ENCODE measurements at places on chromosomes 5 and 9. TPM values are rescaled to one million over a fixed set of nuclear protein-coding genes. Genes with fewer than 3 reads are reported as not detected.

The ELOVL7 gene
- 1.0 TPM for total RNA-seq

The ARAP3 gene
- total RNA-seq: 5.5 TPM

The CEP72 gene
- total RNA-seq: 0.40 TPM

The SPATA31E1 gene
- not detected for total RNA-seq

DNA sequence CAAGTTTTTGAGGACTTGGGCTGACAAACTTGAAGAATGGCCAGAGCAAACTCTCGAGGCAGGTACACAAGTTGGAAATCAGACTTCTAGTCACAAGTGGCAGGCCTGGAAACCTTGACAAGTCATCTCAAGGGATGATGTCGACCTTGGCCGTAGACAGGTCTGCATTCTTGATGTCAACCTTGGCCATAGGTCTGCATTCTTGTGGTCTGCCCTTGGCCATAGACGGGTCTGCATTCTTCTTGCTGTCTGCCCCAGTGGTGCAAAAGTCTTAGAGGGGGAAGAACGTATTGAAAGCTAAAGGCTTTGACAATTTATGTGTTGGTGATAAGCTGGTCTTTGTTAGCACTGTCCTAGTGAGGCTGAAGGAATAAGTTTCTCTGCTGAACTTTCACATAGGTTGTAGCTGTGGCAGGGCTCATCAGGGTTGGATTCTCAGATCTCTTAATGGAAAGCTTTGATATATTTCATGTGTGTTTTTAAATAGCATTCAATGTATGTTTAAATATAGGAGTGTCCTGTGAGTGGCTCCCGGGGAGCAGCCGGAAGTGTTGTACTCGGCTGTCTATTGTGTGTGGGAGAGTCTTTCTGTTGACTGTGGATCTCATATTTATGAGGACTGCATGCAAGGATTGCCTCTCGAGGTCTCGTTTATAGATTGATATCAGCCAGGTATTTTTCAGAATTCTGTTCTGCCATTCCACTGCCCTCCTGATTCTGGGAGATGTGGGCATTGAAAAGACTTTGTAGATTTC is 27.0 kb downstream of the SUB1 start:
- no peak for DNase-seq

GRCh38 chr5:180235077-180235476 is 26.1 kb upstream of the RASGEF1C start:
- no peak for DNase-seq

DNA sequence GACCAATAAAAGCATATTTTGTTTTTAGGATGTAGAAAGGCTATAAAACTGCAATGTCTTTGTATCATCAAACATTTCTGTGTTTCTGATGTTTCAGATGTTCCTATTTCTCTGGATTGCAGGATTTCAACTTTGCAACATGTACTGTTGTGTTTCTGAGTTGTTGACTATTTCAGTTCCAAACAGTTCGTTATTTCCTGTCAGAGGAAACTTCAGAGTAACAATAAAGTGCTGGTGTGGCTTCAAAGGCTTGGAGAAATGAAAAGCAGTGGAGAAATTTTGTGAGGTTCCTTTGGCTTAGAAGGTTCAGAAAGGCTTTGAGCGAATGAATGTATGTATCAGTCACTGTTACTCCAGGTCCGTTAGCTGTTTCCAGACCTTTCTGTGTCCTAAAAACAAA is 17.2 kb downstream of the TJP2 start:
- no peak for DNase-seq

GRCh38 chr5:83683836-83684235 is 36.8 kb downstream of the HAPLN1 start:
- DNase-seq: no peak

DNA sequence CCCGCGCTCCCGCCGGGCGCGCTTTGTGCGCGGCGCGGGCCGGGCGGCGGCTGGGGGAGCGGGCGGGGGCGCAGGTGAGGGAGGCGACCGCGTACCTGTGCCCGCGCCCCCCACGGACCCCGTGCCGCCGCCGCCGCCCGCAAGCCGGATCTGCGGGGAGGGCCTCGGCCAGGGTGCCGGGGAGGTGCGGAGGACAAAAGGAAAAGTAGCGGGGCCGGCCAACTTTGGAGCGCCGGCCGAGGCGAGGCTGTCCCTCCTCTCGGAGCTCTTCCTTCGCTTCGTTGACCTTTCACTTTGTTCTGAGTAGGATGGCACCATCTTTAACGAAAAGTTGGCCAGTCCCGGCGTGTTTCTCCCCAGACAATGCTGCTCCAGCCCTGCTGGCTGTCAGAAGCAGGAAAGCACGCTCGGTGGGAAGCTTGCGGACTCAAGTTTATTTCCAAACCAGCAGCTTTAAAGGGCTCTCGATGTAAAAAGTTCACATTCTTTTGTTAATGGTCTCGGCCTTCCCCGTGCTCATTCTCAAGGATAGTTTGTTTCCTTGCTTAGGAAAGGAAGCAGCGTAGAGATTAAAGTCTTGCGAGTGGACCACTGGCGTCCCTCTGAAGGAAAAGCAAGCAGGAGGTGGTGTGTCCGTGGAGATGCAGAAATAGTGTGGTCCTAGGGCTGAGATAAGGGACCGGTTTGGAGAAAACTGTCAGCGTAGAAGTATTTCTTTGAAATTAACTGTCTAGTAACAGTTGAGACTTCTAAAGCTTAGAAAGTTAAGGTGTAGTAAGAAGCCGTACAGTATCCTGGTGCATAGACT is 639 bp downstream of the EHMT1 start:
- no peak for DNase-seq
